ENCODE measurements at places on chromosomes 4 and X. TPM values are rescaled to one million over a fixed set of nuclear protein-coding genes. Genes with fewer than 3 reads are reported as not detected.

DNA sequence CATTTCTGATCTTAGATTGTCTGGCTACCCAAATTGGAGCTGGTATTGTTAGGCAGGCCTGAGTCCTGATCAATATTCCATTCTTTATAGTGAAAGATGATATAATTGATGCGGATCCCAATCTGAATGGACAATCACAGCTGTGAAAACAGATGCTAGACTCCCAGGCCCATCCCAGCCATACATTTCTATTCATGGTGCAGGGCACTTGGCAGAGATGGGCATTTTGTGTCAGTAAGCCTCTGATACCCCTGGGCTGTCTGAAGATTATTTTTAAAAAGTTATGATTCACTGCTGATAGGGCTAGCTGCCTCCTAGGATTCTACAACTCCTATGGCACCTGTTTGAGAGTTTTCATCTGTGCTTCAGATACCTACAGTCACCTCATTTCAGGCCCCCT, 61.2 kb upstream of the TSPAN7 start:
- DNase-seq = no peak

DNA sequence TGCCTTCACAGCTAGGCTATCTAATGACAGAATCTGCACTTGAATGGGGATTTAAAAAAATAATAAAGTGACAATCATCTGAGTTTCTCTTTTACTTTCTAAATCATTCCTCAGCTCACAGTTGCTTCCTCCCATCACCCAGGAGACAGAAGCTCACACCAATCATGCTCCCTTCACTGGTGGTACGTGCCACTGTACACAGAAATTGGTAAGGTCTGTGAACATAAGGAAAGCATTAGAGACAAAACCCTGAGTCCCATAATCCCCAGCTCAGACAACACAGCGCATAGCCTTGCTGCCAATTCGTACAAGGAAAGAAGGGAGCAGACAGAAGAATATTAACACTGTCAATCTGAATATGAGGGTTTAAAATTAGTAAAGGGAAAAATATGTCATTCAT, 133.1 kb downstream of the IDS start:
- no peak for DNase-seq

GRCh38 chr4:123613586-123614344, 217.2 kb downstream of the SPRY1 start:
- DNase-seq = peak; percentile 52

- DNase-seq = no peak
These were observed 262.5 kb downstream of the GRID2 start for GRCh38 chr4:92566269-92566668.

Gene CASP6
- total RNA-seq = 28.4 TPM

DNA sequence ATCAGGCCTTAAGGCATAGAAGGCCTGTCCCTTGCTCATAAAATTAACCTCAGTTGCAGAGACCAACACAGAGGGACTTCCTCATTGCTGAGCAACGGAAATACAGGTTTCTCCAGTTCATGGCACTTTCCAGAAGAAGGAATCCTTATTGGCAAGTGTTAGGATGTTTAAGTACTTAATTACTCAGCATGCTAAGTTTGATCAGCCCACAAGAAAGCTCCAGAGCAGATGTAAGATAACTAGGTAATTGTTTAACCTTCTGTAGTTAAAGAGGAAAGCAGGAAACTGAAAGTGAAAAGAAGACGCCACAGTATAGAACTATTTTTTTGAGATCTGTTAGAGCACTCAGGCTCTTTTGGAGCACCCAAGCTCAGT, 33.5 kb downstream of the SMS start:
- DNase-seq = no peak

DNA sequence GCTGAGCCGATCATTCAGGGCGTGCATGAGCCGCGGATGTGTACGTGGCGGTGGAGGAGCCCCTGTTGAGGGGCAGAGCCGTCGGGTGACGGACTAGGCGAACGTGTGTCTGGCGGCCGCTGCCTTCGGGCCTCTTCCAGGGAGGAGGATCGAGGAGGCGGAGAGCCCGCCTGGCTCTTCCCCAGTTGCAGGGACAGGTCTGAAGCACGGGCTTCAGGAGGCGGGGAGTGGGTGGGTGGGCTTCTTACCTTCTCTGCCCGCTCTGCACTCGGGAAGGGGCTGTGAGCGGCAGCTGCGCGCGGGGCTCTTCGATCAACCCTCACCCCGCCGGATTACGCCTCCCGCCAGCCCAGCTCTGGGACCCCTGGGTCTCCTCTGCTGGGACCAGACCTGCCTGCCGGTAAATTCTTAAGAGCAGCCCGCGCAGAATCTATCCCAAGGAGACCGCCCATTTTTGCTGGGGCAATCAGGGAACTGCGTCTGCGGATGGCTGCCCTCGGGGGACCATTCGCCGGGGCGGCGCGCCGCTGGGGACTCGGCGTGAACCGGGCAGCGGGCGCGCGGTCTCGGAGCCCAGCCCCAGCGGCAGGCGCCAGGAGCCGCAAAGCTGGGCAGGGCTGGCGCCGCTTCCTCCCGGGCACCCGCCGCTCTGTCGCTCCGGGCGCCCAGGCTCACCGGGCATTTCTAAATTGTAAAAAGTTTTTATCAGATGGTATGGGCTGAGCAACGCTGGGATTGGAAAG, 4.9 kb downstream of the PLAC8 start:
- peak; percentile 53 for DNase-seq

- no peak for DNase-seq
These were observed 101.8 kb downstream of the TENM3 start for GRCh38 chr4:182344968-182345367.

DNA sequence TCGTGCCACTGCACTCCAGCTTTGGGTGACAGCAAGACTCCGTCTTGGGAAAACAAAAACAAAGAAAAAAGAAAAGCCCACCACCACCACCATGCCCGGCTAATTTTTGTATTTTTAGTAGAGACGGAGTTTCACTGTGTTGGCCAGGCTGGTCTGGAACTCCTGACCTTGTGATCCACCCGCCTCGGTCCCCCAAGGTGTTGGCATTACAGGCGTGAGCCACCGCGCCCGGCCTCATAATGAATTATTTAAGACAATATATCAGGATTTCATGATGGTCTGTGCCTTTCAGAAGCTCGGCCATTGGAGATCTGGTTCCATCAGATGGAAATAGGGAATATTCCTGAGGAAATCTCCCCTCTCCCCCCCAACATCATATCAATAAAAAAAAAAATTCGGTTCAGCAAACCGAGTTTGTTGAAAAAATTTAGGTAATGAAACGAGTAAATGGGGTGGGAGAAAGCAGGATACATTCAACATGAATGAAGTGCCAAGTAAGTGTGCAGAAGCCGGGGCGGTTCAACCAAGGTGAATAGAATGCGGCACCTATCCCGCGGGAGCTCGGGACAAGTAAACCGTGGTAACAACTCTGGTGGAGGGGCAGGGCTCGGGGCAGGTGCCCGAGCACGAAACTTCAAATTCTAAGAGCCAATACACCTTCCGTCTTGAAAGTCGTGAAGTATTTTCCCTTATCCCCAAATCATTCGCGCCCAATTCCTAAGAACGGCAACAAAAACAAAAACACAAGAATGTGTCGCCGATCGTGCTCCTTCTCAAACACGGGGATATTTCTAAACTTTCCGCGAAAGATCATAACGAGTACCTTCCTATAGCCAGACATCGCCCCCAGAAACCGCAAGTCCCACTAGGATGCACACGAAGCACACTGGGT, 773 bp upstream of the TXLNG start:
- DNase-seq = no peak

- peak; percentile 44 for DNase-seq
These were observed 23.4 kb downstream of the ELF2 start for GRCh38 chr4:139153411-139154133.

Gene ZFYVE28
- total RNA-seq = not detected

- DNase-seq = no peak
These were observed 5.8 kb downstream of the NKX6-1 start for GRCh38 chr4:84493092-84493850.

DNA sequence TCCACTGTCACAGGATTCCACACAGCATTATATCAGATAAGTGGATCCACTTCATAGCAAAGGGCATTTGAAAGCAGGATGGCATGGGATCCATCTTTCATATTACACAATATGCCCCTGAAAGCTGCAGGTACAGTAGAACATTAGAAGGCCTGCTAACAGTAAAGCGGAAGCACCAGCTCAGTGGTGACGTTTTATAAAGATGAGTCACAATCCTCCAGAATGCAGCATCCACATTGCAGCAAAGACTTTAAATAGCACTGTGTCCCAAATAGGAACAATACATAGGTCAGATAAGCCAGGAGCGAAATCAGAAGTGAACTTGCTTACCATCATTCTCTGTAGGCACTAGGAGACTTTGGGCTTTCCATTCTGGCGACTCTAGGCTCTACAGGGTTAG, 609.5 kb upstream of the FAT1 start:
- DNase-seq = peak; percentile 16

Gene SOD3
- total RNA-seq = 1.7 TPM

DNA sequence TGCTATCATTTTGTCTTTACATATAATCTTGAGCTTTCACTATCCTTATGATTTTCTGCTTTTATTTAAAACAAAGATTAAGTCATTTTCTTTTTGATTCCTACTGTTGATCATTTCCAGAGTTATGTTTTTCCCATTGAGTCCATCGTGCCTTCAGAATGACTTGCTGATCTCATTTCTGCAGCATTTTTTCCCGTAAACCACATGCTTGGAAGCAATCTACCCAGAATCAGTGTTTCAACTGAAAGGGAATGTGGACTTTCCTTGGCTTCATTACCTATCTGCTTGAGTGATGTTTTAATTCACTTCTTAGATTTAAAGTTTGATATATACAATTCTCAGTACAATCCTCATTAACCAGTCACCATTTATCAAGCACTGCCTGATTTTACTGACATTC, 192.4 kb upstream of the FSTL5 start:
- DNase-seq = no peak

GRCh38 chrX:139192386-139192961, 338.1 kb upstream of the F9 start:
- no peak for DNase-seq

Gene PIR
- total RNA-seq = 49.6 TPM

Gene APLN
- total RNA-seq = 2.6 TPM

DNA sequence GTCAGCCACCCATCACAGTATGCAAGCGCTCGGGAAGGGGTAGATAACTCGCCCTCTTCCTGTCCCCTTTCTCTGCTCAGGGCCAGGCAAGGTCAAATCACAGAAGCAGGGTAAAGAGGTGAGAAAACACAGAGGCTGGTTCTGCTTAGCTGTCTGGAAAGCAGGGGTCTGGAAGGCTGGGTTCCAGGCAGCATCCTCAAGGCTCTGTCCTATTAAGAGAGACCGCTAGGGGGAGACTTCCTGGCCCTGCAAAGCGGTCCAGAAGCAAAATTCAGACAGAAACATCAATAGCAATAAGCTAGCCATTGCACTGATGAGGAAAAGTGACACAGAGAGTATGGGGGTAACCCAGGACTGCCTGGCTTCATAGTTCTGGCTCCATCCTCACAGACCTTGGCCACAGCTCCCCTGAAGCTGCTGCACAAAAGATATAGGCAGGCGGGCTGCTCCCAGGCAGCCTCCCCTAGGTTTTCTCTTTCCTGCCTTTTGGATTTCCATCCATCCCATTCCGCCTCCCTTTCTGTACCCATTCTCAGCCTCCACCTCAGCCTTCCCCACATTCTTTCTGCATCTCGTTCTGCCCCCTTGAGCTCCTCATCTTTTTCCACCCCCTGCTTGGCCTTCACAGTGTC, 308.5 kb downstream of the EVC2 start:
- DNase-seq = no peak

GRCh38 chr4:108926061-108926460, 163.2 kb upstream of the ETNPPL start:
- no peak for DNase-seq
